Activated CD4-positive, CD25-positive, alpha-beta regulatory T cell treated with anti-CD3 and anti-CD28 coated beads, Interleukin-2, amount 50 U/mL, for 16 hours (primary cell): ENCODE measurements at places on chromosomes 1 and 21.

DNA sequence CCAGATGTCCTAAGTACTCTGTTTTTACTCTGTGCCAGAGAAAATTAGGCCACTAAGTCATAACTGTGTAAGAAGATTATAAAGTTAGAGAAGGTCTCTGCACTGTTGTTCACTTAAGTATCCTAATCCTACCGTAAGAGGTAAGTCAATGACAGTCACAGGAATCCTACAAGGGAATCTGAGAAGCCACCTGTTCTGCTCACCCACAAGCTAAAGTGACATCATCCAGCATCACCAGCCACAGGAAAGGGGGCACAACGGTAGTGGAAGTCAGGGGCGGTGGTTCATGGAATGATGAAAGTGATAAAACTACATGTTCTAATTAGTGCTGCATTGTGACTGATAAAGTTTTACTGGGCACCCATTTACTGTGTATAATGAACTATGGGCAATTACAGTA is 92.7 kb downstream of the PLD5 start:
- DNase-seq = no peak

GRCh38 chr1:204684571-204685235 is 835 bp downstream of the LRRN2 start:
- no peak for DNase-seq

DNA sequence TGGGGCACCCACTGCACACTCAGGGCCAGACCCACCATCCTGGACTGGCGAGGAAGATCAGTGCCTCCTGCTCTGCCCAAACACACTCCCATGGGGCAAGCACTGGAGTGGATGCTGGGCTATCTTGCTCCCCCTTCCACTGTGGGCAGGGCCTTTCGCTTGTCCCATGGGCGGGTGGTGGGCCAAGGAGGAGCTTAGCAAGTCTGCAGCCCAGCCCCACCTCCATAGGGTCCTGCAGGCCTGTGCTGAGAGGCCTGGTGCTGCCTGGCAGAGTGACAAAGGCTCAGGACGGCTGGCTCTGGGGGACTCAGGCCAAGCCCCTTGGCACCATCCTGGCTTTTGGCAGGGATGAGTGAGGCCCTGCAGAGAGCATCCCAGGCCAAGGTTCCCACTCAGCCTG is 89.4 kb downstream of the PTPRU start:
- no peak for DNase-seq

DNA sequence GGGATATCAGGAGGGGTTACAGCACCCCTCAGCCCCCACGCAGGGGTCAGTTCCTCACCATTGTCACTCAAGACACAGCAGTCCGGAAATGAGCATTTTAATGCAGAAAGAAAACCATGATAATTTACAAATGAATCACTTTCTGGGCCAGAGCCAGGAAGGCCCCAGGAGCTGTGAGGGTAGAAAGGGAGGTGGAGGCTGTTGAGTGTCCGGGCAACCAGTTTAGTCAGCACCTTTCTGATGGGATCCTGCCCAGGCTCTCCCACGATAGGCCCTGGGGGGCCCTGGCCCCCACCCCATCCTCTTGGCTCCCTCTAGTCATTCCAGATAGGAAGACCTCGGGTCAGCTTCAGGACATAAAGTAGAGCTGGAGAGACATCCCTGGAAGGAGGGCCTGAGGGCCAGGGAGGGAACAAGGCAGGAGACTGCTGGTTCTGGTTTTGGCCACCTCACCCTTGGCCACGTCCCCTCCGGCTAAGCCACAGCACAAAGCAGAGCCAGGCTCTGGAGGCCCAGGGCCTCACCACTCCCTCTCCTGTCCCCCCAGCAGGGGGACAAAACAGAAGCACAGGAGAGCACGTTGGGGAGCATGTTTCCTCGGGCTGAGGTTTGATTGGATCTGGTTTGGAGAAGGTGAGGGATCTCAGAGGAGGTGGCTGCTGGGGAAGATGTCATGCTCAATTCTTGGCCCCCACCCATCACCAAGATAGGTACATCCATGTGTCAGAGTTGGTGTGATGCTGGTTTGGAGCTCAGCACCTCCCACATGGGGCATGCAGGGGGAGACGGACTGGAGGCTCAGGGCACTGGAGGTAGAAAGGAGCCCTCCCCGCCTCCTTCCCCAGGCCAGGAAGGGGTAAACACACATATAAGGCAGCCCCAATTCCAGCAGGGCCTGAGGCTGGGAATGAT is 20.6 kb downstream of the ETNK2 start:
- no peak for DNase-seq

DNA sequence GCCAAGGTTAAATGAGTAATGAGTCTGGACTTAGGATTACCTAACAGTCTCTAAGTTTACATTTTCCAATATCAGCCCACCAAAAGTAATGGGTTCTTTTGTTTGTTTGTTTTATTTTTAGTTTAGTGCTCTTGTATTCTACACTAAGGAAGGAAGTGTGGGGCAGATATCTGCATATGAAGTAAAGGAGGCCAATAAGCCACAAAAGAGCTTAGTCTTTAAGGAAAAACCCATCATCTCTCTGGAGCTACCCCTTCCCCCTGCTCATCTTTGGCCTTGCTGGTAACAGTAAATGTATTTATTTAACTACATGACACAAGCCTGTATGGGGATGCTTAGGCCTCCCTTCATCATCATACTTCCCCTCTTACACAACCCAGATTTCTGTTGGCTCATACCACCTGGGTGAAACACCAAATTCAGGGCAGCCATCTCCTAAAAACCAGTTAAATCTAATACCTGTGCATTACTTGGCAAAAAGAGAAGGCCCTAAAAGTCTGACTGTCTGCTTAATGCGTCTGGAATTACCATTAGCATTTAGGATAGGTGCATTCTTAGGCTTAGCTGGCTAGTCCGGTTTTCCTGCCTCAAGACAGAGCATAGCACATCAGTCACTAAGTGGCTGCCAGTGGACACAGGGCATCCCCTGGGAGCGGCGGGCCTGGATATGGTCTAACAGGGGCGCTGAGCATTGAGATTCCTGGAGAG is 96.8 kb upstream of the ADGRL2 start:
- no peak for DNase-seq

- DNase-seq = no peak
These were observed 591.7 kb downstream of the SMYD3 start for GRCh38 chr1:245915406-245915805.

DNA sequence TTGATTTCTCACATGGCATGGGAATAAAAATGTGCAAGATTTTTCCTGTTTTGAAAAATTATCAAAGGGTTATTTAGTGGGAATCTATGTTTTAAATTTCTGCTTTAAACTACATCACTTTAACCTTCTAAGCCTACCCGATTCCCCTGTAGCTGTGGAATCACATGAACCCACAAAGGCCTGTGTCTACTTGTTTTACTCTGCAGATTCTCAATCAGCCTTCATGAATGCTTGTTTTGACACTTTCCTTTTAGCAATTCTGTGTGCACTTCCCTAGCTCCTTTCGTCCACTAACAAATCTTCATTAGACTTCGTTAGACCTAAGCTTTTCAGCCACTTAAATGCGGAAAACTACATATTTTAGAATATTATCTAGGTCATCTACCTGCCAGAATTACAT is 56.0 kb upstream of the C1orf21 start:
- DNase-seq = no peak

DNA sequence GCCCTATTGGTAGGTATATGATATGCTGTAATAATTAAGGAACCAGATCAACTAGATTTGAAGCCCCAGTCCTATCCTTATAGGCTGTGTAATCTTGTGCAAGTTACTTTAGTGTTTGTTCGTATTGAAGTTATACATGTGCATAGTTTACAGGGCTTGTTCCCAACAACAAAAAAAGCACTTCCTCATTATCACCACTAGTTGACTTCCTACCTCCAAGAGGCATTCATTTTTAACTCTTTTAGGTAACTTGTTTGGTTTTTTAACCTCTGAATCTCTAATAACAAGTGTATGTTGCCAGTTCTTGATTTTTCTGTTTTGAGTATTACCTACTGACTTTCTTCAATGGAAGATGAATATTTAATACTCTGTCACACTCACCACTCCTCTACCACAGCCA is 71.9 kb downstream of the ST3GAL3 start:
- DNase-seq = no peak

DNA sequence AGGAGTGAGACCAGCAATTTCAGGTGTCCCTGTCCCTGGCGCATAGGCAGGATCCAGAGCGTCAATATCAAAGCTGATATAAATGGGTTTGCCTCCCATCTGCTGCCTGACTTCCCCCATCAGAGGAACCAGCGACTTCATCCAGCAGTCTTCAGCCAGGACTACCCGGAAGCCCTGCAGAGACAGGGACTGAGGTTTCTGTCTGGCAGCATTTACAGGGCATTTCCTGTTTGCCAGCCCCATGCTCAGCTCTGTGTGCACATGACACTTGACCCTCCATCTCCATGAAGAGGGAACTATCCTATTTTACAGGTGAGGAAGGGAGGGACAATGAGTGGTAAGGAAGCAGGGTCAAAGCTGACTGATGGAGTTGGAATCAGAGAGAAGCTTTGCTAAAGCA is 7.2 kb downstream of the AGMAT start:
- DNase-seq = no peak

DNA sequence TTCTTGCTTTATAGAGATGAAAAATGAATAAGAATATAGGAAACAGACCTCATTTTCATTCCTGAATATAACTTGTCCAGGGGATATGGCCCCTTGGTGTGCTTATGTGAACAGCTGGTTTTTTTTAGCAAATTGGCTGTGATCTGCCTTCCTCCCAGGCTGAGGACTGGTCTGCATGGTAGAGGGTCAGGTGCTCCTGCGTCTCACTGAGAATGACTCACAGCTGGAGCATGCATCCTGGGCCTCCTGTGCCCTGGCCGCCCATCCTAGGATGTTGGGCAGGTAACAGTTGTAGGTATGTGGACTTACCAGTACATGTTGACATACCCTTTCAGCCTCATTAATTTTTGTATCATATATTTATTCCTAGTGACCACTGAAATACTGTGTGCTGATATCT is 29.8 kb downstream of the AGT start:
- no peak for DNase-seq

DNA sequence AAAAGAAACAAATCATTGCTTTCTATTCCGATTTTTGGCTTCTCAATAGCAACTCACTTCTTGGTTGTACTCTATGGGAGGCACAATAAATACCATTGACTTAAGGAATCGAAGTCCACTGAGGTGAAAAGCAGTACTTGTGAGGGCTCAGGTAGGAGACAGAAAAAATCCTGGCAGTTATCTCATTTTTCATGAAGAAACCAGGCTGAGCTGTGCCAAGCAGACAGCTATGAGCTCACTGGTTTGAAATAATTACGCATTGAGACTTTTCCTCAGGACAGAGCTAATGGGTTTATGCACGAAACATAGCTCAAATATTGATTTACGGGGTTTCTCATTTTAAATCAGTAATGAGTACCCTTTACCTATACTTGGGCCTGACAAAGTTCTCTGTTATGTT is 18.5 kb downstream of the COLGALT2 start:
- DNase-seq = no peak

DNA sequence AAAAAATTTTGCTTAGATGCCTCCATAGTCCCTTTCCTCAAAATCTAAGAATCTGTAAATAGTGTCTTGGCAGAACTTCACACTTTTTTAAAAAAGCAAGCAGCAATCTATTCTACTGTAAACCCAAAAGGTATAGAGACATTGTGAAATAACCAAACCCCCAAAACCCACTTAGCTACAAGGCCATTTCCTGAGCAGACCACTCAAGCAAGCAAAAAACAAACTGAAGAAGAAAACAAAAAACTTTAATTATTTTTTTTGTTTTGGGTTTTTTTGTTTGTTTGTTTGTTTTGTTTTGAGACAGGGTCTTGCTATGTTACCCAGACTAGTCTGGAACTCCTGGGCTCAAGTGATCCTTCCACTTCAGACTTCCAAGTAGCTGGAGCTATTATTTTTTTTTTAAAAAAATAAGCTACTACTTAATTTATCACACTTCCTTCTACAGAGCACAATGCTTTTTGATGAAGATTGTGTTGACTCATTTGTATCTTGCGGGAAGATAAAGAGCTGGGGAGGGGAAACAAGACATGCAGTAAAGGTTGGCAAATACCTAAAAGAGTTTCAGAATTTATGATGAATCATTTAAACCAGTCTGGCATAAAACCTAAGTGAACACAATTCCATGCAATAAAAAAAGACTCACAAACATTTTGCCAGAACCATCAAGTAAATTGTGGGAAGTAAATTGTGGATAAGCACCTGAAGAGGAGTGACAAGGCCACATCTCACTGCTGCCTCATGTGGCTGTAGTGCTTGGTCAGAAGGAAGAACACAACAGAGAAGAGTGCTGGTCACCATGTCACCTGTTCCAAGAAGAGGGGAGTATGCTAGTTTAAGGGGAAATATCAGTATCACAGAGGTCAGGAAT is 2.7 kb upstream of the PTPN22 start:
- DNase-seq = no peak

- DNase-seq = no peak
These were observed 40.6 kb downstream of the TNNT2 start for GRCh38 chr1:201336711-201337450.

GRCh38 chr1:87278825-87279535 is 49.7 kb upstream of the LMO4 start:
- DNase-seq = no peak

- DNase-seq = no peak
These were observed 73.6 kb downstream of the CASZ1 start for GRCh38 chr1:10722803-10723202.

GRCh38 chr1:160410406-160411005 is 10.1 kb downstream of the VANGL2 start:
- DNase-seq = no peak

DNA sequence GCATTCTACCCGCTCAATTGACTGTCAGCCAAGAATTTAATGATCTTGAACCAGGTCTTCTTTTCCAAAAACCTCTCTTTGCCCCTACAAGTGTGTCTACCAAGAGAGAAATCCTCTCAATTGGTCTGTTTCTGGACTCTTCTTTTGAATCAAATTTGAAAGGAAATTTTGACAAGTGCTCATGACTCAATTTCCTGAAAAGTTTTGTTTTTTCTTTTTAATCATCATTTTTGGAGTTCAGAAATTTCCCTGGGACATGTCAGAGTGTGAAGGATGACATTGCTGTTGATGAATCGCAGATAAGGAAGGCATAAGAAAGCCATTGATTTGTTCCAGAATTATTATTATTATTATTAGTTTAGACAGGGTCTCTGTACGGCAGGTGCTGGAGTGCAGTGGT is 88.2 kb upstream of the AKT3 start:
- no peak for DNase-seq

- no peak for DNase-seq
These were observed 60.8 kb downstream of the NGF start for GRCh38 chr1:115277276-115277675.

- DNase-seq = no peak
These were observed at the start of gene FAM163A for GRCh38 chr1:179742717-179743678. Gene FAM163A (plus strand): TSS chr1:179743291. CDS start chr1:179813098, 69,807 bp downstream.

DNA sequence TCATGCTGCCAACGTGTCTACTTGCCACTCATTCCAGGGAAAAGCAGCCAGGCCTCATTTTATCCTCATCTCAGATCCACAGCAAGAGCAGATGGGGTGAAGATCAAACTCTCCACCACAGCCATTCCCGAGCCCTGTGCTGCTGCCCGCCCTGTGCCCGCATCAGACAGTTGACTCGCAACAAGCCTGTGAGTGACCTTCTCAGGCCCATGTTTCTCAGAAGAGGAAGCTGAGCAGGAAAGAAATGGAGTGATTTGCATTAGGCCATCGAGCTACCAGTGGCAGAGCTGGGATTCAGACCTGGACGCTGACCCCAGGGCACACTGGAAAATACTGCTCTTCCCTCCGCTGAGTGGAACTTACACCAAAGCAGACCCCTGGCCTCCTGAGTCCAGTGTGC is 1.2 kb downstream of the CNR2 start:
- DNase-seq = no peak

- no peak for DNase-seq
These were observed 1077.4 kb upstream of the ADGRL4 start for GRCh38 chr1:80083892-80084291.

GRCh38 chr21:23455676-23456075 is 2151.6 kb downstream of the MRPL39 start:
- DNase-seq = no peak
